Transverse colon (tissue), 4 donors: ENCODE measurements at places on chromosomes 12 and 14.

- no peak for DNase-seq
These were observed 93.7 kb upstream of the FUT8 start for GRCh38 chr14:65318636-65319506.

GRCh38 chr12:28558250-28558649 is 368.0 kb downstream of the CCDC91 start:
- DNase-seq: no peak

DNA sequence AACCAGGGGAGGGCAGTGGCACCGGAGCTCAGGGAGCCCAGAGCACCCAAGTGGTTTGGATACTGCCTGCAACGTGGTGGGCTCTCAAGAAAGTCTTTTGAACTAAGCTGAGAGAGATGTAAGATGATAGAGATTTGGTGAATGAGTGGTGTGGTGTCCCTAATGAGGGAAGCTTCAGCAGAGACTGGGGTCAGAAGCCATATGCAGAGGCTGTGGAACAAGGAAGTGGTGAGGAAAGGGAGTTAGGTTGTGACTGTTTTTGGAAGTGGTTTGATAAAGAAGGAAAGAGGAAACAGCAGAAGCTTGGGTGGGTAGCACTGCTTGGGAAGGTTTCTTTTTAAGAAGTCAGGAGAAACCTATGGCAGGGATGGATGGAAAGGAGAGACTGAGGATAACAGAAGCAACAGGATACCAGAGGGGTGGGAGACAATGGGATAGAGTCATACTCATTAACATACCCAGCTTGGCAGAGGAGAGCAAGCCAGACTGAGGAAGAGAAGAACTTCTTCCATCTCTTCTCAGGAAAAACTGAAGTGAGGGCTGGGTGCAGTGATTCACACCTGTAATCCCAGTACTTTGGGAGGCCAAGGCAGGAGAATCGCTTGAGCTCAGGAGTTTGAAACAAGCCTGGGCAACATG is 24.1 kb downstream of the SLC4A8 start:
- no peak for DNase-seq

- no peak for DNase-seq
These were observed 405.8 kb upstream of the RGS6 start for GRCh38 chr14:71526388-71526787.

GRCh38 chr12:121918679-121919038 is 267 bp downstream of the CFAP251 start:
- DNase-seq: no peak

DNA sequence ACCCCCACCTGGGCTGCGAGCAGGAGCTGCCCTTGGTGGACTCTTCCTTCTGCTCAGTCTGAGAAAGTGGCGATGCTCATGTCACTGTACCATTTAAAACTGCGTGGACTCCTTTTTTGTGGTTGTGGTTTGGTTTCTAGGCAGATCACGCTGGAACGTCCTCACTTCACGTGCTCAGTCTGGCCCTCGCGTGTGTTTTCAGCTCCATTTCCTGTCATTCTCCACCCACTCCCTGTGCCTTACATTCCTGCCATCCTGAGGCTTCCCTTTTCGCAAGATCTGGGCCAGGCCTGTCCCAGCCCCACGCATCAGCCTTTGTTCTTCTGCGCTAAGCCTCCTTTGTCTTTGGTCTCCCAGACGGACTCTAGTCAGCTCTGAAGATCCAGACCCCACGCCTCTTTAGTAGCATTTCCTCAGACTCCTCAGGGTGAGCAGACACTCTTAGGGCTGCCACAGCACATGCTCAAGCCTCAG is 105.4 kb downstream of the FBXL14 start:
- DNase-seq: no peak

- no peak for DNase-seq
These were observed 119.8 kb upstream of the SLC38A4 start for GRCh38 chr12:46945591-46945990.

- no peak for DNase-seq
These were observed 2.4 kb upstream of the GALNT8 start for GRCh38 chr12:4717806-4718205.

GRCh38 chr12:106672314-106673025 is 89.7 kb downstream of the RFX4 start:
- DNase-seq: no peak

DNA sequence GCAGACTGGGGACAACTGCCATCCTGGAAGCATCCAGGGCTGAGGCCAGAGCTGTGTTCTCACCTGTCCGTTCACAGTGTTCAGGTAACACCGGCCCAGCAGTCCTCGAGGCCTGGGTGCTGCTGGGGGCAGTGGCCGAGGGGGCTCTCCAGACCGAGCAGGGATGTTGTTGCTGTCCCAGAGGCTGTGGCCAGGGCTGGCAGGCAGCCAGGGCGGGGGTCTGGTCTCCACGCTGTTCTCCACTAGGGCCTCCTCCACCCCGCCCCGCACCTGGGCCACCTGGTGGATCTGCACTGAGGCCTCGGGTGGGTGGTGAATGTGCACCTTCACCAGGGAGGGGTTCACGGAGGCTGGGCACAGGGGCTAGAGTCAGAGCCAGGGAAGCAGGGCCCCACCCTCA is 57.4 kb downstream of the ISCA2 start:
- no peak for DNase-seq

GRCh38 chr12:100741084-100741711 is 53.4 kb upstream of the ANO4 start:
- no peak for DNase-seq

DNA sequence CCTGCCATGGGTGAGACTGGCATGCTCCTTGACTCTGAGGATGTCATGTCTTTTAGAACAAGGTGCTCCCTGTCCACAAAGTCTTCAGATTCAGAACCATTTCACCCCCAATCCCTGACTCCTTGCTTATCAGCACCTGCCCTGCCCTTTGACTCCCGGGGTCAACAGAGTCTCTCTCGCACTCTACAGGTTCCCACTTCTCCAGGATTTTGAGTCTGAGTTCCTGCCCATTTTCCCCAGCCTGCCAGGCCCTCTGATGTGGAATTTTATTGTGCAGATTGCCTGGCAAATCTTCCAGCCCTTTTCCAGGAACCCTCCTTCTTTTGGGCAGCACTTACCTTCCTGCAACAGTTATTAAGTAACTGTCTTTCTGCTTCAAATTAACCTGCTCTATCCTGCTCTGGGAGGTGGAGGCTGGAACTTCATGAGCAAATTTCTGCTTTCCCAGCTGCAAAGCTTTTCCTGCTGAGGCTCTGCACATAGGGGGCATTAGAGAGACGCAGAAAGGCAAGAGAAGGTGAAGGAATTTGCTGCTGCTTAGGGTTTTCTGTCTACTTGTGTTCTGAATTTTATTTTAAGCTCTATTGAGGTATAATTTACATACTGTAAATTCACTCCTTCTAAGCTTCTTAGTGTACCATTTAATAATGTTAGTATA is 259.1 kb downstream of the PCNX1 start:
- peak; percentile 34 for DNase-seq
